Femur (tissue), 1 donor: ENCODE measurements at places on chromosomes 3 and 15.

DNA sequence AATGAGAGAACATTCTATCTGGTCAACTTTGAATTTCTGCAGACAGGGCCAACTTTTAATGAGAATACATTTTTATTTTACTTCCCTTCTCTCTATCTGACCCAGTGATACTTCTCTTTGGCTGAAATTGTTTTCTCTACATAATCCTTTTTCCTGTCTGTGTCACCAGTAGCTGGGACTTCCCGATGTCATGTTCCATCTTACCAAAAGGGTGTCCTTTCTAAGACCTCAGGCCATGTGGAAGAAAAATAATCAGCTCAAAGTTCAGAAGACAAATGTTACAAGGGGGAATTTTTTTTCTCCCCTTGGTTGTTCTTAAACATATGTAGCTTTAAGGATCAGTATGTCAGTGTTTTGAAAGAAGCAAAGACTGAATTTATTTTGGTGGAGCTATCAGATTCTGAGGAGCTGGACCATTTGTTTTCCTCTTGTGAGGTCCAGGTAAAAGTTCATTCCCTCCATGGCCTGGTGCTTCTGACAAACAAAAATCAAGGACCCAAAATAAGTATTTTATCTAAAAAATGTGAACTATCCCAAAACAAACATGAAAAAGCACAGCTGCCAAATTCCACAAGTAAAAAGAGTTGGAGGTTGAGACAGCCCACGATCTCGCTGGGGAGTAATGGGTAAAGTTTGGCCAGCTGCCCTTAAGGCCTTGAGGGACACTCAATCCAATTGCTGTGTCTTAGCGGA, 859.4 kb upstream of the NR2F2 start:
- DNase-seq, result no peak

GRCh38 chr3:44077267-44077666, 164.4 kb upstream of the TOPAZ1 start:
- DNase-seq, result no peak

GRCh38 chr3:41846850-41847249, 115.1 kb downstream of the ULK4 start:
- DNase-seq, result no peak

- DNase-seq, result no peak
Observed at GRCh38 chr15:88664151-88664778, 25.4 kb downstream of the ISG20 start.

DNA sequence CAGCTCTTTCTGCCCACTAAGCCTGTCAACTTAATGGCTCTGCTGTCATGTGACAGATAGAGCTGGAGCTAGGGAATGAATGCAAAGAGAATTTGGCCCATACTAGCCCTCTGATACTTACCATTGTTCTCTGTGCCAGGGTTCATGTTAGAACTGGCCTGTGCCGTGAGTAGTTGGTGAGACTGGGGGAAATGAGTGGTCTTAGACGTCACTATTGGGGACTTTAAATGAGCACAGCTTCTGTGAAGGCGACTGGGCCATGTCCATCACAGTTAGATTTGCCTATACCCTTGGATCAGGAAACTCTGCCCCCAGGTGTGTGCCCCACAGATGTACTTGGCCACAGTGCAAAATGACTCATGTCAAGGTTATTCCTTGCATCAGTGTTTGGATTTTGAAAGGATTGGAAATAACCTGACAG, 124.9 kb downstream of the PTPRG start:
- DNase-seq, result no peak

- no peak for DNase-seq
Observed at GRCh38 chr3:184384342-184384741, 4.5 kb downstream of the CHRD start.

GRCh38 chr3:58052373-58053273, 44.4 kb downstream of the FLNB start:
- peak; percentile 85 for DNase-seq

DNA sequence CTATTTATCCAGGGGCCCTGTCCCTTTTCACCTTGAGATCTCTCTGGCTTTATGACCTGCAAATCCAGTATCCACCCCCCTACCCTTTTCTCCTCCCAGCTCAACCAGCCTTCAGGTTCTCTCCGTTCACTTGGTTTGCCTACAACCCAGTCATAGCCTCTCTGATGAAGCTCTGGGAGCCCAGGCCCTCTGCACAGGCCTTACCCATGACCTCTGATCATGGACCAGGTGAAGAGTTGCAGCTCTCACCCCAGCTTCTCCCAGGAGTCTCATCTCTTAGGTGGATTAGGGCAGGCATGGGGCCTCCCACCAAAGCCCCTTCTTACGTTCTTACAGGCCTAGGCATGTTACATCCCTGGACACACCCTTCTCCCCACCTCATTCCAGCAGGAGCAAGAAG, 59.8 kb downstream of the EXOG start:
- DNase-seq, result no peak

DNA sequence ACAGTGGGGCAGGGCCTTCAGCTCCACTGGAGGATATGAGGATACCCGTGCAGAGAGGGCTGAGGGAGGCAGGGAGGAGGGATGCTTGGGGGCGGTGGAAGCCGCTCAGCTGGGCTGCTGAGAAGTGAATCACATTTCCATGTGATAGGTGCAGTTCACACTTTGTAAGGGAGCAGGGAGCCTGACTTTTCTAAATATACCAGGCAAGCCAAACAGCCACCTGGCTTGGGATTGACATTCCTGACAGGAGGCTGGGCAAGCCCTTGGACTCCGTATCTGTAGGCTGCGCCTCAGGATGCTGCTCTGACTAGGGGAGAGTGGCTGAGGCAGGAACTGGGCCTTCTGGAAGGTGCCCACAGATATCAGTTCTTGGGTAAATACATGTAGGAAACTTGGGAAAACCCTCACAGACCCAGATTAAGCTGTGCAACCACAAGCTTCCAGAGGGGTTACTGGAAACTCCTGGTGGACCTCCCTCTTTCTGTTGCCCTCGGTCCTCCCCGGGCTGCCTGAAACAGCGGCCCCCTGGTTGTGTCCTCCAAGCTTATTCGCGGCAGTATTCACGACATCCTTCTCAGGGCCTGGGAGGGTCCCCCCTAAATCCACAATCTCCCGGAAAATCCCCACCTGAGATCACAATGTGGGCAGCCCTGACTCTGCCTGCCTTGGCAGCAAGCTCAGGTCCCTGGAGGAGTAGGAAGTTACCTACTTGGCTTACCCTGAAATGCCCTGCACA, 33.0 kb upstream of the ADCY5 start:
- DNase-seq, result no peak

DNA sequence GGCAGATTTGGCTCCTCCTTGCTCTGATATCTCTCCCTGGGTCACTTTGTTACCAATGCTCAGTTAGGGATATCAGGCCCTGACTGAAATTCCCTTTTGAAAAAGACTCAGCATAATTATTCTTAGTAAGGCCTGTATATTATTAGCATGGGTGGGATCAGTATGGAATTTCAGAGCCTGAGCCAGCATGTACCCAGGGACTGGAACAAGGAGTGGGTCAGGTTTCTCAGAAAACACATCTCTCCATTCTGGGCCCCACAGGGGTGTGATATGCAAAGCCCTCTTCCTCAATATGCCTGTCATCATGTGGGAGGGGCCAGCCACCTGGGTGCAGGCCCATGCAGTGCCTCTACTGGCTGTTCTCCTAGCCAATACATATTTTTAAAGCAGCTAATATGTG, 423.2 kb downstream of the EPHB1 start:
- DNase-seq, result peak; percentile 46

DNA sequence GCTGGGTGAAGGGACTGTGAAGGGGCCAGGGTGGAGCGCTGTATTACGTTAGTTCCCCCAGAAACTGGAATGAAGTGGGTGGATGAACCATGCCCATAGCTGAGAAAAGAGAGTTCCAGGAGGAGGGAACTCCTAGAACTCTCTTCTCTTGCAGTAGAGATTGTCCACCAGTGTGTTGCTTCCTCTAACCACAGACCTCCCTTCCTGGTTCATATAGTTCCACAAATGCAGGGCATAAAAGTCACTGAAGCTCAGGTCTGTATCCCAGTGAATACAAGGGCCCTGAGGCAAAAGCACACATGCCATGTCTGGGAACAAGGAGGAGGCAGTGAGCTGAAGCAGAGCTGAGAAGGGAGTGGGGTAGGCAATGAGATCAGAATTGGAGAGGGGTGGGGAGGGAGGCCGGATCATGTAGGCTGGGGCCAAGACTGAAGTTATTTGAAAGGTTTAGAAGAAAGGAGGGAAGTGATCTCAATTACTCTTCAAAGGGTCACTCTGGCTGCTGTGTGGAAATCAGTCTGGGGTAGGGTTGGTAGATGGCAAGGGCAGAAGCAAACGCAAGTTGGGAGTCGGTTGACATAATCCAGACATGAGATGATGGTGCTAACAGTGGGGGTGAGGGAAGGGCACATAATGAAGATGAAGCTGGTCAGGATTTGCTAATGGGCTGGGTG, 6.5 kb downstream of the A4GNT start:
- DNase-seq, result no peak

DNA sequence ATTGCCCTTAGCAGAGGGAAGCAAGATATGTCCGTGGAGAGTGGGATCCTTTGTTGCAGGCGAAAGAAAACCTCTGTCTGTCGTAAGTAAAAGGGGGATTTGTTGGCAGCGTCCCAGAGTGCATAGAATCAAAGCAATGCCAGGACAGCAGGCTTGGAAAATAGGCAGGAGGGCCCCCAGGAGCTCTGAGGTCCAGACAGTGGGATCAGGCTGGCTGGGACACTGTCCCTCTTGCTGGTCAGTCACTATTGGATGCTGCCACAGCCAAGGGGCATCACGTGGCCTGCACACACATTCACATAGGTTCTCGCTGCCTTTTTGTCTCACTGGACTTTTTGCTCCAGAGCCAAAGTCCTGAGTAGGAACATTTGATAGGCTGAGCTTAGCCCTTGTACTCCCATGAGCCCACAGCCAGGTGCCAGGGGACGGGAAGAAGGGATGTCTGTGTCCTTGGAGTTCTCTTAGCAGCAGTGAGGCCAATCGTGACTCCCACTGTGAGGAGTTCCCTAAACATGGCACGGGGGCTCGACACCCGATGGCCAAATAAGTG, 10.7 kb downstream of the MUC20 start:
- no peak for DNase-seq

GRCh38 chr15:95840004-95840403, 490.5 kb upstream of the NR2F2 start:
- peak; percentile 78 for DNase-seq

GRCh38 chr3:13548696-13549622, at the start of gene FBLN2:
Gene FBLN2, plus strand, starts transcription at chr3:13549125. Its CDS starts 21,231 bp downstream, at chr3:13570356.
- DNase-seq, result peak; percentile 70

DNA sequence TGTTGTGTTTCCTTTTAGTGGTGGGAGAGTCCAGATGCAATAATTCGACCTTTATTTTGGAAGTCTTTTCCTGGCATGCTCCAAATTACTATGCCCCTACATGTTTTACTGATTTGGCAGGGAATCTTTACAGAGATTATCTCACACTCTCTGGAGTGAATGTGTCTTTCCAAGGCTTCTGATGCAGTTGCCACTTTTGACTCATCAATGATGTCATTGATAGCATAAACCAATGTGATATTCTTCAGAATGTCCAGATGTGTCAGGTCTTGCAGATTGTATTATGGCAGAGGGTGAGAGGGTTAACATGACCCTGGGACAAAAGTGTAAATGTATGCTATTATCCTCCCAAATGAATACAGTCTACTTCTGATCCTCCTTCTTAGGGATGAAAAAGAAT, 9.7 kb downstream of the RTP4 start:
- no peak for DNase-seq

DNA sequence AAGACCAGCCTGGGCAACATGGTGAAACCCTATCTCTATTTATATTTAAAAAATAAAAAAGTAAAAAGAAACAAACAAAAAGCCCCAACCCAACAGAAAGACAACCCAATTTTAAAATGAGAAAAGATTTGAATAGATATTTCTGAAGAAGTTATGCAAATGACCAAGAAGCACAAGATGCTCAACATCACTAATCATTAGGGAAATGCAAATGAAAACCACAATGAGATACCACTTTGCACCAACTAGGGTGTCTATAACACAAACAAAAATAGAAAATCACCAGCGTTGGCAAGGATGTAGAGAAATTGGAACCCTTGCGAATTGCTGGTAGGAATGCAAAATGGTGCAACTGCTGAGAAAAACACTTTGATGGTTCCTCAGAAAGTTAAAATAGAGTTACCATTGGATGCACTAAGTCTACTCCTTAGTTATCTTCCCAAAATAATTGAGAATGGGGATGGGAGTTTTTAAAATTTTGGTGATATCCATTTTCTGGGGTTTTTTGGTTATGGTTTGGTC, 45.8 kb upstream of the CCNB2 start:
- DNase-seq, result no peak

- DNase-seq, result peak; percentile 79
Observed at GRCh38 chr3:30042274-30042859, 564.0 kb upstream of the TGFBR2 start.

- DNase-seq, result peak; percentile 75
Observed at GRCh38 chr3:133570139-133570936, 3.1 kb upstream of the CDV3 start.

GRCh38 chr15:39628546-39629257, 47.8 kb downstream of the THBS1 start:
- no peak for DNase-seq

DNA sequence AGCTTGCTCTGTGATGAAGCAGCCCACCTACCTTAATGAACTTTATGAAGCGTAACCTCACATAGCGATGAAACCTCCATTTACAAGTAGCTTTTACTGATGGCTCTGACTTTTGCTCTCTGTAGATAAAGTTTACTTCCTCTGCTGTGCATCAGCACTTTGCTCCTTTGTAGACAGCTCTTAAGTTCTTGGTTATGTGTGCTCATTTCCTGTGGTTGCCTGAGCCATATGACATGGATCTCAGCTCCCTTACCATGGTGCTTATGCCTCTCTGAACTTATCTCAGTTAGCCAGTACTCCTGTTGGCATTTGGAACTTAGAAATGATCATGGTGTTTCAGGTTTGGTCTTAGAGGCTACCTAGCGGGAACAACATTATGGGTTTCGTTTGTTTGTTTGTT, 7.8 kb downstream of the MFSD1 start:
- DNase-seq, result no peak

DNA sequence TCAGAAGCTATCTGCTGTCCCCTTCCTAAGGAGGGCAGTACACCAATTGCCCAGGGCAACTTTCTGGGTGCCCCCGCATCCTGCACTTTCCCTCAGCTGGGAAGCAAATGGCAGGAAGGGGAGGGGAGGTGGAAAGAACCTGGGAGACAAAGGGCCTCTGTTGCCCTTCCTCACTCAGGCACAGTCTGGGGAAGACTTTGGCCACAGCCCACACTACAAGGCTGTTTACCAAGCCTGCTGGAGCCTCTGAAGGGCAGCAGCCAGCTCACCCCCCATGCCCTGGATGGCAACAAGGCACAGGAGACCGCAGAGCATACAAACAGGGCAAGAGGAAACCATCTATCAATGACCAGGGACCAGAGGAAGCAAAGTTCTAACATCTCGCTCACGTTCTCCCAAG, 42.4 kb downstream of the ARRDC4 start:
- DNase-seq, result no peak

GRCh38 chr15:81275711-81276392, 48.1 kb downstream of the STARD5 start:
- no peak for DNase-seq

- DNase-seq, result peak; percentile 46
Observed at GRCh38 chr3:126197854-126198584, 17.6 kb upstream of the ALDH1L1 start.

GRCh38 chr3:158839966-158840365, 38.1 kb downstream of the MFSD1 start:
- DNase-seq, result no peak

- DNase-seq, result no peak
Observed at GRCh38 chr3:146313746-146314111, 62.8 kb upstream of the PLSCR4 start.
